ENCODE measurements at places on chromosomes 4 and X.

- DNase-seq: no peak
These were observed 202.6 kb upstream of the LEF1 start for GRCh38 chr4:108371282-108371681.

DNA sequence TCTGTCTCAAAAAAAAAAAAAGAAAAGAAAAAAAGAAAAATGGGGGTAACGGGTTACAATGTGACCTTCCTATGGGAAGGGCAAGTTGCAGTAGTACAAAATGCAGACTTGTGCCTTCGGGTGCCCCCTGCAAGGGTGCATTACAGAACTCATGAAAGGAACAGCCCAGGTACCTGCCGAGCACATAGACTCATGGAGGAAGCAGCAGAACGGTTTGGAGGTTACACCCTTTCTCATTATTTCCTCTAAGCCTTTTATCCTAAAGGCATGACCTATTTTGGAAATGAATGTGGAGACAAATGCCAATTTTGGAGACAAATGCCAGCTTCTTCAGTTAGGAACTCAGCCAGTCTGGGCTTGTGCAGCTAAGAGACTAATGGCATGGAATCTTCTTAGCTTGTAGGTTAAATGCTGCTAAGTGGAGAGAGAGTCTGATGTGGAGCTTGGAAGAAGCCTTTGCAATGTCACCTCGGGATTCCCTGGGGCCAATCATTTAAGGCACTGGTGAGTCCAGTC is 44.1 kb upstream of the PRKX start:
- no peak for DNase-seq

DNA sequence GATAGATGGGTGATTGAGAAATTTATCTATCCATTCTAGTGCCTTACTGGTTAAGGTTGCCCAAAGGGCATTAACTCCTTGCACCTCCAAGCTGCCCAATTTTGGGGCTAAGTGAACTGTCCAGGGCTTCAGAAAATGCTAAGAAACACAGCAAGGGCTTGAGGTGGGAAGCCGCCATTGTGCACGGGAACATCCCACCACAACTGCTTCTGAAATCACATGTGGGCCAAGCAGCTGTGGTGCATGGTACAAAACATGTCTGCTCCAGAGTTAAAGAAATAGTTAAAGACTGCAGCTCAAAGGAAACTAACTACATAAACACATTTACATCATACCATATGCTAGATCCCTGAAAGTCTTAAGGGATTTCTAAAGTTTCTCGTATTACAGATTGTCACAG is 144.3 kb upstream of the NDST3 start:
- no peak for DNase-seq

DNA sequence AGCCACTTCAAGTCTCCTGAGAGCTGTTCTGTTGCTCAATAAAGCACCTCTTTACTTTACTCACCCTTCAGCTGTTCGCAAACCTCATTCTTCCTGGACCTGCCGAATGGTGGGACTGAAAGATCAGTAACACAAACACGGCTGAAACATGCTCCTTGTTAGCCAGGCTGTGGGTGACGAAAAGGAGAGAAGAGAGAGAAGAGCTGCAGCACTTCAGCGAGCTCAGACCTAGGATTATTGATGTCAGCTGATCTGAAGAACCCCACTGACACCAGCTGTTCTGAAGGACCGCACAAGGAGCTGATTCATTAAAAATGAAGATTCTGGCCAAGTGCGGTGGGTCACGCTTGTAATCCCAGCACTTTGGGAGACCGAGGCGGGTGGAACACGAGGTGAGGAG is 2020.0 kb upstream of the ADGRL3 start:
- DNase-seq: no peak

DNA sequence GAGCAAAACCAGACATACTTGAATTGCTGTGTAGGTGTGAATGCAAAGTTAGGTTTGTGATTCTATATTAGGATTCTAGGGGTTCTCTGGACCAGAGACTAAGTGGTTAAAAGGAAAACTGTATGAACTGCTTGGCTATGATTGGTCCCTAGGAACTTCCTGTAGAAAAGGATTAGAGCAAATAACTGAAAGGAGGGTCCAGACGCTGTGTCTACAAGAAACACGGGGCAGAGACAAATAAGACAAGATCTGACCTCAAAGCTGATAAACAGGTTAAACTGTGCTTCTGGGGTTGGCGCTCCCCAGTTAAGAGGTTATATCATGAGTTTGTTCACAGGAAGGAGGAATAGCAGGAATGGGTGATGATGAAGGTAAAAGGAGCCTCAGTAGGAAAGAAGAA is 183.6 kb downstream of the MGST2 start:
- DNase-seq: no peak

GRCh38 chrX:122567911-122568310 is 616.2 kb upstream of the GRIA3 start:
- no peak for DNase-seq

- DNase-seq: peak; percentile 88
These were observed 93.3 kb downstream of the ANXA3 start for GRCh38 chr4:78644744-78645330.

GRCh38 chrX:131083510-131084142 is 25.5 kb downstream of the ARHGAP36 start:
- no peak for DNase-seq

GRCh38 chr4:2303686-2304320 is 41.9 kb upstream of the MXD4 start:
- no peak for DNase-seq

DNA sequence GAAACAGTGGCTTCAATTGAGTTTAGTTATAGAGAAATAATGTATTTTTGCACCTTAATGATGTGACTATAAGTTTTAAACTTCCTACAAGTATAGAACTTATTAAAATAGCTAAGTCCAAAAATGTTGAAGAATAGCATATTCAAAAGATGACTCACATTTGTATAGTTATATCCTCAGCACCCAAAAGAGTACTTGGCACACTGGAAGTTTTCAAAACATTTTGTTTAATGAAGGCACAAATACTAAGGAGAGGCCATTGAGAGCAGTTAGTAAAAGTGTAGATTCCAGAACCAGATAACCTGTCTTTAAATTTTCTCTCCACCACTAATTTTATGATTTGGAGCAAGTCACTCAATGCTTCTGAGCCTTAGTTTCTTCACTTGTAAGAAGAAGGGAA is 226.9 kb upstream of the MID1 start:
- DNase-seq: no peak

DNA sequence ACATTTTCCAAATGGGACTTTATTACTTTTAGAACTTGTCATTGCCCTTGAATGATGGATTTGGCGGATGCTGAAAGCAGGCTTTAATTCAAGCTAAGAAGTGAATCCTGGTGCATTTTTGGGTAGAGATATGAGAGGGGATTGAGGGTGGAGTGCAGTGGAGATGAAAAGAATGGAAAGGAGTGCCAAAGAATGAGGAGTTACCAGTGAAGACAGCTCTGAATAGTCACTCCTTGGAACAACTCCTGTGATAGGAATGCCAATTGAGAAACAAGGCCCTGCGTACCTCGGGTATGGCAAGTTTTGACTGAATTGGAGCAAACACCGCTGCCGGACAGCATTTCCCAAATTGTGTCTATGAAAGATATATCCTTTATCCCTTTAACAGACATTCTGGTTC is 36.5 kb upstream of the ETNPPL start:
- DNase-seq: no peak

GRCh38 chrX:9379697-9380551 is 84.9 kb upstream of the TBL1X start:
- no peak for DNase-seq
